ENCODE measurements at places on chromosomes 16 and 17. TPM values are rescaled to one million over a fixed set of nuclear protein-coding genes. Genes with fewer than 3 reads are reported as not detected.

GRCh38 chr17:45667591-45668171, 116.4 kb upstream of the CRHR1 start:
- no peak for DNase-seq

- no peak for DNase-seq
Observed at GRCh38 chr17:73304971-73305812, 6.6 kb downstream of the CDC42EP4 start.

GAST gene
- not detected for total RNA-seq

DNA sequence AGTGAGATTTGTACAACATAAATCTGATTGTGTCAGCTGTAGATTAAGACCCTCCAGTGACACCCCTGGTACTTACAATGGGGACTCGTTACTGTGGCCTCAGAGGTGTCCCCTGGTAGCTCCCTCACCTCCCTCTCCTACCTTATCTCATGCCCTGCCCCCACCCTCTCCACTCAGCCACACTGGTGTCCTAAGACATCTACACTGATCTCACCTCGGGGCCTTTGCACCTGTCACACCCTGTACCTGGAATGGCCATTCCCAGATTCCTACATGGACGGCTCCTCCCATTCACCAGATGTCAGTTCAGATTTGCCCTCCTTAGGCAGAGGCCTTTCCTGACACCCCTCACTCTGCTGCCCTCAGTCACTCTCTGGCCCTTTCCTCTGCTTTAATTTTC, 319.3 kb downstream of the CPPED1 start:
- DNase-seq, result no peak

CCL22 gene
- total RNA-seq, result 0.26 TPM

CLEC18A gene
- total RNA-seq, result 7.5 TPM

DNA sequence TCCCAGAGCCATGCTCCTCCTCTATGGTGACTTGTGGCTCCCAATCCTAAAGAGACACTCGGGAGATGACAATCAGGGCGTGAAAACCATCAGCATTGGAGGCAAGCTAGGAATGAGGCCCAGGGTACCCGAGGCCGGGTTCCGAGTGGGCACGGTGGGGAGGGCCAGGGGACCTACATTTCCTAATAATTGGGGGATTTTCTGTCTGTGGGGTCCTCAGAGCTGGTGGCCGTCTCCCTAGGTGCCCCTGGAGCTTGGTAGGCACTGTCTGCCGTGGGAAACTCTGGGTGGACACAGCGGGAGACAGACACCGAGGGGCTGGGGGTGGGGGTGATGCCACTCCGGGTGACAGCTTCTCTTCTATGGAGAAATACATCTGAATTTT, 312.5 kb upstream of the TNRC6C start:
- DNase-seq, result no peak

DNA sequence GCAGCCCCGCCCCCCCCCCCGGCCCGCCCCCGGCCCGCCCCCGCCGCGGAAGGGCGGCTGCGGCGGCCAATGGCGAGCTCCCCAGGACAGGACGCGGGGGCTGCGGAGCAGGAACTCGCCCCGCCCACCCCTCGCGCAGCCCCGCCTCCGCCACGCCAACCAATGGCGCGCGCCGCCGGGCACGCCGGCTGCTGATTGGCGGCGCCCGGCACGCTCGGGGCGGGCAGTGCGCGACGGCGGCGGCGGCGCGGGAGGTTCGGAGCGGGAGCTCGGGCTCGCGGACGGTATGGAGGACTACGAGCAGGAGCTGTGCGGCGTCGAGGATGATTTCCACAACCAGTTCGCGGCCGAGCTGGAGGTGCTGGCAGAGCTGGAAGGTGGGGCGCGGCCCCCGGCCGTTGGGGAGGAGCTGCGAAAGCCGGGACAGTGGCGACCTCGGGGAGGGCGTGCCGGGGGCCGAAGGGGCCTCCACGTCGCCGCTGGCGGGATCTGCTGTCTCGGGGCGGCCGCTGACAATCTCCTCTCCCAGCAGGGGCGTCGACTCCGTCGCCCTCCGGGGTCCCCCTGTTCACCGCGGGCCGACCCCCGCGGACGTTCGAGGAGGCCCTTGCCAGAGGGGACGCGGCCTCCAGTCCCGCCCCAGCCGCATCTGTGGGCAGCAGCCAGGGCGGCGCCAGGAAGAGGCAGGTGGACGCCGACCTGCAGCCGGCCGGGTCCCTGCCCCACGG, at the start of gene CHTF18:
Gene CHTF18 (plus strand): TSS at position 222 of the 728 bp plus-strand sequence. CDS start 65 bp downstream, at position 287.
- peak; percentile 95 for DNase-seq

C17orf50 gene
- total RNA-seq, result not detected

- DNase-seq, result no peak
Observed at GRCh38 chr17:72515291-72516065, 394.7 kb downstream of the SOX9 start.
